ENCODE measurements at places on chromosomes 1 and 21.

DNA sequence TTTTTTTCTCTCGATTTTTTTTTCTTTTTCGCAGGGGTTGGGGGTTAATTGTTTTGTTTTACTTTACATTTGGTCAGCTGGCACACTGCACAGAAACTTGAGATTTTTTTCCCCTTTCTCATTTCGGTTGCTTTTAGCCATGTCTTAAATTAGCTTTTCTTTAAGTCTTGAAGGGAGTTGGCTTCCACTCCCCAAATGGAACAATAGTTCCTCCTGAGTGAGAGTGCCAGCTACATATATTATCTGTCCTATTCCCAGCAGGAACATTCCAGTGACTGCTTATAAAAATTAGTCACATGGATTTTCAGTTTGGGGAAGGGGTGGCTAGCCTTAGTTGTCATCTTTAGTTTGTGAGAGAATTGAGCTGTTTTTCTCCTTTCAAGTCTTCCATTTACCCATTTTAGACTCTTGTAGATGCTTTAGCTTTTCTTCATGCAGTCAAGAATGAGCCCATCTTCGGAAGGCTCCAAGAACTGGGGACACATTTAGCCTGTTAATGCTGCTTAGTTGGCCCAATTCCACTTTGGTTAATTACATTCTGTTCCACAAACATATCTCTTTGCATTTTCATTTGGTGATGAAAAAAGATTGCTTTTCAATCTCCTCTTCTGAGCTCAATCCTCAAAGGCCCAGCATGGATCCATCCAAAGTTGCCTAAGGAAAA is 510.1 kb upstream of the CXADR start:
- no peak for DNase-seq

DNA sequence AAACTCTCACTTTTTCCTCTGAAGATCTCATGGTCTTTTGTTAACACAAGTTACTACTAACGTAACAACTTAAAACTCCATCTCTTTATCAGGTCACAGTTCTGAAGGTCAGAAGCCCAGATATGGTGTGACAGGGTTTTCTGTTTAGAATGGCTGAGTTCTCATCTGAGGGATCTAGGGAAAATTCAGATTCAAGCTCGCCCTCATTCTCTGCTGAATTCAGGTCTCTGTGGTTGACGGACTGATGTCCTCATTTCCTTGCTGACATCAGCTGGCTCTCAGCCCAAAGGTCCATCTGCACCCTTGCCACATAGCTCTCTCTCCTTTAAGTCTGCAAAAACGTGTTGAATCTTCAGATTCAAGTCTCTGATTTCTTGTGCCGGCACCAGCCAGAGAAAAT is 6.1 kb upstream of the NTPCR start:
- DNase-seq = no peak

DNA sequence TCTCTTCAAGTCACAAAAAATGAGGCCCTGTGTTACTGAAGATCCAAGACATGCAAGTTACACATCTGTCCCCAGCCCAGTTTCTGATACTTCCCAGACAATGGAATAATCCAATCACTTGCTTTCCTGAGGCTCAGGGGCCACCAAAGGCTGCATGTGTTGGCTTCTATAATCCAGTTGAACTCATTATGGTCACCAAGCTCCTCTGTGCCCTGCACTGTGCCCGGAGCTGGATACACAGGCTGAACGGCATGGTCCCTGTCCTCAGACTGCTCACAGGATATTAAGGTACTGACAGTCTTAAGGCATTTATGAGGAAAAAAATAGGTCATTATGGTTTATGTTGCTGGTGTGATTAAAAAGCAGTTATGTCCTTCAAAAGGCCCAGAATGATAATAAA is 117.0 kb upstream of the SYT6 start:
- DNase-seq = no peak

DNA sequence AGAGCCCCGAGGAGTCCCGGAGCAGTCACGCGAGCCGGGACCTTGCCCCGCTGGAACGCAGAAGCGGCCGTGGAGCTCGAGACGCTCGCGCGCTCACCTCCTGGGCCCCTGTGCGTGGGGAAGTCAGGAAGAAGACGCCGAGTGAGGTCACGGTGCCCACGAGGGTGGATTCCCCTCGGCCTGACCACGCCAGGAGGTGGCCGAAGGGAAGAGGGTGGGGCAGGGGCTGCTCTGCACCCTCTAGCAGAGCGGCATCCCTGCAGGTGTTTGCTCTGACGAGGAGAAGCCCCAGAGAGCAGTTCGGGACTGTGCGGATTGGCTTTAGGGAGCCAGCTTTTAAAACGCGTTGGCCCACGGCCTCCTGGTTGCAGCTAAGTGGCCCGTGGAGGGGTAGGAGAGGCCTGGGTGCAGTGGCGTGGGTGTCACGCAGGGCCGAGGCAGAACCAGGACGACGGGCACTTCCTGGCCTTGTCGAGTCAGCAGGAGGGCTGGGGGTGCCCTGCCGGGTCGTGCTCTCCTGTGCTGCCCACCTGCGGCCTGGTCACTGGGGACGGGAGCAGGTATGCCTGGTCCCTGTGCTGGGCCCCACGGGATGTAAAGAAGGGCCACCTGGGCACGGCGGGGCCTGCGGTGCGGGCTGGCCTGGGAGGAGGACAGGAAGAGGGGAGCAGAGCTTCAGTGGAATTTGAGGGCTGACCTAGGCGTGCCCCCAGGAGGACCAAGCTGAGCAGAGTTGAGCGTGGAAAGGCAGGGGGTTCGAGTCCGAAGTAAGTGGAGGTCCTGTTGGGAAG is 1.0 kb downstream of the PDXK start:
- DNase-seq = no peak

DNA sequence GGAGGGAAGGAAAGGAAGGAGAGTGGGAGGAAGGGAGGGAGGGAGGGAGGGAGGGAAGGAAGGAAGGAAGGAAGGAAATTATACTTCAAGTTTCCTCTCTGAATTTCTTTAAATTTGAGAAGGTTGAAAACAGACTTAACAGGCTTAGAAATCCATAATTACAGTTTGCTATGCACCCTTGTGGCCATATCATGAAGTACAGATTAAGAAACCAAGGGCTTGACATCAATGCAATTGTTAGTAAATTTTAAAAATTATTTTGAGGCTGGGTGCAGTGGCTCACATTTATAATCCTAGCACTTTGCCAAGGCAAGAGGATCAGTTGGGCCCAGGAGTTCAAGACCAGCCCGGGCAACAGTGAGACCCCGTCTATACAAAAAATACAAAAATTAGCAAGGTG is 14.4 kb downstream of the ANP32E start:
- no peak for DNase-seq

DNA sequence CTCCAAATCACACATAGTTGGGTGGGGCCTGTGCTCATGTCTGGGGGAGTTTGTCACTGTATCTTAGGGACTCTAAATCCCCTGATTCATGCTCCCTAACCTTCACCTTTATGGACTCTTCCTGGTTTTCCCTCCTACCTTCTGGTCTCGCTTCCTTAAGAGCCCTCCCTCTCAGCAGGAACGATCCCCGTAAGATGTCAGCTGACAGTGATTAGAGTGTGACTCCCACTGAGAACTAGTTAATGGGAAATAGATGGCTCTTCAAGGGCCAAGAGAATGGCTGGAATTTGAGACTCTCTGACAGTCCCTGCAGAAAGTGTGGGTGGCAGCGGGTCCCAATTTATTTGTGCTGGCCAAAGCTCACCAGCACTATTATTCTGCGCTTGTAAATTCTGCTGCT is 22.0 kb downstream of the LYPD8 start:
- no peak for DNase-seq
